Neuronal stem cell (in vitro differentiated cells): ENCODE measurements at places on chromosomes 16 and 17.
A peak's percentile ranks its signal among the peaks of the same experiment; 100 is the strongest.

- H3K4me3 ChIP-seq, result no peak overlapping the region
- no peaks in the 10 kb centered on the region for H3K36me3 ChIP-seq
- H3K4me1 ChIP-seq, result no peaks in the 10 kb centered on the region
These were observed 58.7 kb downstream of the DYNLRB2 start for GRCh38 chr16:80599466-80599865.

DNA sequence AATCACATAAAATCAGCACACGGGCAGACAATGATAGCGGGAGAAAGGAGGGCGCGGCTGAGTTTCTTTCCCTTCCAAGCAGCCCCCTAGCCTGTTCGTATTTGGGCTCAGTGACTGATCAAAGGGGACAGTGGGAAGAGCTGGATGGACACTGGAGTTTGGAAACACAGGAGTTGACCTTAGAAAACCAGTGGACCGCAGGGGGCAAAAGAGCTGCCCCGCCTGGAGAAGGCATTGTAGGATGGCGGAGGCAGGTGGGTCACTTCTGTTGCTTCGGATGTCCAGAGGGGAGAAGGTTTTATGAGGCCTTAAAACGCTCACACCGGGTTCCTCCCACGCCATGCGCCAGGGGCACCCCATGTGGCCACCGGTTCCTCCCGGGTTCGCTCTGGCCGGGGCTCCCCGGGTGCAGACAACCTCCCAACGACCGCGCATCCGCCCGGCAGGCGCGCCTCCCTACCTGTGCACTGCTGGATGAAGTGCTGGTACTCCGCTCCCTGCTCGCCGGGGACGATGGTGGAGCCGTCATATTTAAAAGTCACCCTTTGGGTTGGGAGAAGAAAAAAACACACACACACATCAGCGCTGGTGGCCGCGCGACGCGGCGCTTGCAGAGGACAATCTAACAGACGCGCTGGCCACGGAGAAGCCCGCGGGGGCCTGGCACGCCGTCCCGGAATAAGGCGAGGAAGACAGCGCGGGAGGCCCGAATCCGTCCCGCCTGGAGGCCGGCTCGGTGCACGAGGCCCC lies 662 bp downstream of the COTL1 start:
- DNase-seq, result no peak
- H3K4me3 ChIP-seq, result peak overlapping the region; percentile 99
- no peak overlapping the region for H3K27ac ChIP-seq
- no peaks in the 10 kb centered on the region for H3K27me3 ChIP-seq
- H3K4me1 ChIP-seq, result peaks cover 28% of the 10 kb centered on the region

DNA sequence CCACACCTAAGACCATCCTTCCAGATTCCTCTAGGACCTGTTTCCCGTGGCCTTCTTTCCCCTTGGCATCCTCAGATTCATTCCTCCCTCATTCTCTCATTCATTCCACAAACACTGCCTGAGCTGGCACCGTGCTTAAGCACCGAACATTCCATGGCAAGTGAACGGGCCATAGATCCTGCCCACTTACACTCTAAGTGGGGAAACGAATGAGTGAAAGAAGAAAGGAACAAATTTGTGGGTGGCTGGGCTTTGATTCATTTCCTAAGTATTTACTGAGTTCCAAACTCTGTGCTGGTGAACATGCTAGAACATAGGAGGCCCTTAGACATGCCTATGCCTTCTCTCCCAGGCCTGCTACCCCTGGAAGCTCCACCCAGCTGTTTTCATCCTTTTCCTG lies 30.0 kb downstream of the SRCIN1 start:
- peaks cover 41% of the 10 kb centered on the region for H3K4me1 ChIP-seq
- no peak overlapping the region for H3K27ac ChIP-seq
- H3K4me3 ChIP-seq, result no peak overlapping the region
- no peaks in the 10 kb centered on the region for H3K36me3 ChIP-seq

- H3K36me3 ChIP-seq, result peaks cover 35% of the 10 kb centered on the region
- no peaks in the 10 kb centered on the region for H3K27me3 ChIP-seq
- peak; percentile 43 for DNase-seq
- H3K4me1 ChIP-seq, result peaks cover 3% of the 10 kb centered on the region
These were observed 526 bp downstream of the CBFB start for GRCh38 chr16:67029254-67030096.

- no peaks in the 10 kb centered on the region for H3K4me1 ChIP-seq
- DNase-seq, result no peak
- no peak overlapping the region for H3K4me3 ChIP-seq
- peaks cover 9% of the 10 kb centered on the region for H3K36me3 ChIP-seq
- H3K27ac ChIP-seq, result no peak overlapping the region
These were observed 8.2 kb upstream of the CDK10 start for GRCh38 chr16:89678258-89678657.

DNA sequence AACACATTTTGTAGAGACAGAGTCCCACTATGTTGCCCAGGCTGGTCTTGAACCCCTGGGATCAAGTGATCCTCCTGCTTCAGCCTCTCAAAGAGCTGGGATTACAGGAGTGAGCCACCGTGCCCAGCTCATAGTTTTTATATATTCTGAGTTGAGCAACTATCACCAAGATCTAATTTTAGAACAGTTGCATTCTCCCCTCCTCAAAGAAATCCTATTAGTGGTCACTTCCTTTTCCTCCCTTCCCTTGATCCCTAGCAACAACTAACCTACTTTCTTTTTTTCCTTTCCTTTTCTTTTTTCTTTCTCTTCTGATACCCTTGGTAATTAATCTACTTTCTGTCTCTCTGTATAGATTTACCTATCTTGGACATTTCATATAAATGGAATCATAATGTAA lies 61.5 kb upstream of the B4GALNT2 start:
- no peak overlapping the region for H3K27ac ChIP-seq
- H3K4me3 ChIP-seq, result no peak overlapping the region
- H3K36me3 ChIP-seq, result no peaks in the 10 kb centered on the region
- no peak for DNase-seq
- no peaks in the 10 kb centered on the region for H3K27me3 ChIP-seq

DNA sequence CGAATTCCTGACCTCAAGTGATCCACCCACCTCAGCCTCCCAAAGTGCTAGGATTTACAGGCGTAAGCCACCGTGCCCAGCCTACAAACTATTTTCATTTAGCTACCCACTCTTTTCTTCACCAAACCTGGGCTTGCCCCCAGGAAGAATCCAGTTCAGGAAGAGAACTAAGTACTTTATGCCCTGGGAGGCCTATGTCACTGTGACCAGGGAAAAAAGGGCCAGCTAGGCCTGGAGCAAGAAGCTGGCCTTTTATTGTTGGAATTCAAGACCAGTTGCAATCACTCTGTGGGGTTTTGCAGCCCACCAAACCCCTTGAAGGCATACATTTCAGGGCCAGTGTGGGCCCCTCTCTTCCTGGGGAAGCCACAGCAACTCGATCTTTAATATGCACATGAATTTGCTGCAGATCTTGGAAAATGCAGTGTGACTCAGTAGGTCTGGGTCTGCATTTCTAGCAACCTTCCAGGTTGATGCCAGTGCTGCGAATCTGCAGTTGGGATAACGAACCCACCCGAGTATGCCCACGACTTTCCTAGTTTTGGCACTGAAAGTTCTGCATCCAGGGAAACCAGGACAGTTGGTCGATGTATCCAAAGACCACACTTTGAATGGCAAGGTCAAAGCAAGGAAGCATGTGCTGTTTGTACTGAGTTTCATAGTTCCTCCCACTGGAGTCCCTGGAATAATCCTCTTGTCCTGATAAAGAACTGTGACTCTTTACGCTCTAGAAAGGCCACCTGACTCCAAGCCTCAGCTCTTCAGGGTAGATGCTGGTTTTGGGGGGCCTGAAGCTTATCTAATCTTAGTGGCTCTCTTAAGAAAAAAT lies 7.2 kb upstream of the MRPS23 start:
- H3K4me3 ChIP-seq, result no peak overlapping the region
- peaks cover 13% of the 10 kb centered on the region for H3K27me3 ChIP-seq
- no peak for DNase-seq
- H3K4me1 ChIP-seq, result peaks cover 20% of the 10 kb centered on the region
- no peaks in the 10 kb centered on the region for H3K36me3 ChIP-seq
- no peak overlapping the region for H3K27ac ChIP-seq

DNA sequence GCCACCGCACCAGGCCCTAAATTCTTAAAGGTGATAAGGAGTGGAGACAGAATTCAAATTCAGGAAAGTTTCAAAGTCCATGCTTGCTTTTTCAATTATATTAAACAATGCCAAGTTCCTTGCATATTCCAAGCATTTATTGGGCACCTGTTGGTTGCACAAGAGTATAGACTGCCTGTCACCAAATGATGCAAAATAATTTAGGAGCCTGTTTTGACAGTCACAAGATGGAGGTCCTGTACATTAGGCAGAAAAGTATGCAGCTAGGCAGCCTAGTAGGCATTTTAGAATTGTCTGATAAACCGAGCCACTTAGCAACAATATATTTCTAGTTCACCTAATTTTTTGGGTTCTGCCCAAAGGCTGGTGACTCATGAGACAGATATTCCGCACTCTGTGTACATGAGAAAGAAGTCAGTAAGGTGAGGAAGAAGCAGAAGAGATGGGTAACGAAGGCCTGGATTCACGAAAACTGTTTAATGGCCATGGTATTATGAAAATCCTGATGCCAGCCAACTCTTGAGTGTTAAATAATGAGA lies 7.3 kb downstream of the ACACA start:
- no peak overlapping the region for H3K27ac ChIP-seq
- DNase-seq, result no peak
- peaks cover 12% of the 10 kb centered on the region for H3K36me3 ChIP-seq
- H3K4me1 ChIP-seq, result no peaks in the 10 kb centered on the region
- H3K27me3 ChIP-seq, result no peaks in the 10 kb centered on the region

- H3K4me3 ChIP-seq, result no peak overlapping the region
- no peaks in the 10 kb centered on the region for H3K27me3 ChIP-seq
- H3K27ac ChIP-seq, result no peak overlapping the region
- no peaks in the 10 kb centered on the region for H3K36me3 ChIP-seq
- peaks cover 3% of the 10 kb centered on the region for H3K4me1 ChIP-seq
- DNase-seq, result no peak
These were observed 210.1 kb upstream of the TNRC6C start for GRCh38 chr17:77748436-77748835.

DNA sequence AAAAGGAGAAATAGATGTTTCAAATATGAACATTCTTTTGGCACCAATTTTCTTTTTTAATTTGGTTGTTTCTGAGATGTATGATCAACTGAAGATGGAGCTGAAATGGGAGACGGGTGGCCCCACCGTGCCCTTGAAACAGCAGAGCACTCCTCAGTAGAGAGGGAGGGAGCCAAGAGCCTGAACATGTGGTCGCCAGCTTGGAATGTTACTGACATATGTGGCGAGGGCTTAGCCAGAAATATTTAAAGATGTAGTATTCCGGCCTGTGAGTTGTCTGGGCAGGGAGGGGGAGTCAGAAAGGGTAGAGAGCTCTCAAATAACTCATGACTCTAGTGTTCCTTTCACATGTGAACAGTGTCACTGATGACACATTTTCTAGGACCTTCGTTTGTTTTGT lies 13.3 kb upstream of the MRC2 start:
- H3K4me3 ChIP-seq, result no peak overlapping the region
- no peaks in the 10 kb centered on the region for H3K27me3 ChIP-seq
- no peak for DNase-seq

GRCh38 chr16:31243734-31244670 lies 15.8 kb upstream of the ITGAM start:
- no peaks in the 10 kb centered on the region for H3K27me3 ChIP-seq
- H3K4me1 ChIP-seq, result peaks cover 2% of the 10 kb centered on the region
- H3K36me3 ChIP-seq, result no peaks in the 10 kb centered on the region
- H3K4me3 ChIP-seq, result no peak overlapping the region

DNA sequence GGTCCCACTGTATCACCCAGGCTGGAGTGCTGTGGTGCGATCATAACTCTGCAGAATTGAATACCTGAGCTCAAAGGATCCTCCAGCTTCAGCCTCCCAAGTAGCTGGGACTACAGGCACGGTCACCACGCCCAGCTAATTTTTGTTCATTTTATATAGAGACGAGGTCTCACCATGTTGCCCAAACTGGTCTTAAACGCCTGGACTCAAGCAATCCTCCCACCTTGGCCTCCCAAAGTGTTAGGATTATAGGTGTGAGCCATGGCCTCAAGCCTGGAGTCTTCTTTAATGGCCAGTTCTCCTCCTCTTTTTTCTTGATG lies 484 bp downstream of the CD300LB start:
- H3K36me3 ChIP-seq, result no peaks in the 10 kb centered on the region
- H3K27me3 ChIP-seq, result no peaks in the 10 kb centered on the region
- DNase-seq, result no peak
- no peaks in the 10 kb centered on the region for H3K4me1 ChIP-seq
- no peak overlapping the region for H3K27ac ChIP-seq

- H3K4me3 ChIP-seq, result peak within 1 kb of the TSS; percentile 72
- H3K27ac ChIP-seq, result peak within 1 kb of the TSS; percentile 90
- H3K36me3 ChIP-seq, result no peaks in the 10 kb centered on the region
These were observed at the start of gene YPEL3 for GRCh38 chr16:30096105-30096861. Gene YPEL3, minus strand, starts transcription at chr16:30096213. Its CDS starts 731 bp downstream, at chr16:30095482.

DNA sequence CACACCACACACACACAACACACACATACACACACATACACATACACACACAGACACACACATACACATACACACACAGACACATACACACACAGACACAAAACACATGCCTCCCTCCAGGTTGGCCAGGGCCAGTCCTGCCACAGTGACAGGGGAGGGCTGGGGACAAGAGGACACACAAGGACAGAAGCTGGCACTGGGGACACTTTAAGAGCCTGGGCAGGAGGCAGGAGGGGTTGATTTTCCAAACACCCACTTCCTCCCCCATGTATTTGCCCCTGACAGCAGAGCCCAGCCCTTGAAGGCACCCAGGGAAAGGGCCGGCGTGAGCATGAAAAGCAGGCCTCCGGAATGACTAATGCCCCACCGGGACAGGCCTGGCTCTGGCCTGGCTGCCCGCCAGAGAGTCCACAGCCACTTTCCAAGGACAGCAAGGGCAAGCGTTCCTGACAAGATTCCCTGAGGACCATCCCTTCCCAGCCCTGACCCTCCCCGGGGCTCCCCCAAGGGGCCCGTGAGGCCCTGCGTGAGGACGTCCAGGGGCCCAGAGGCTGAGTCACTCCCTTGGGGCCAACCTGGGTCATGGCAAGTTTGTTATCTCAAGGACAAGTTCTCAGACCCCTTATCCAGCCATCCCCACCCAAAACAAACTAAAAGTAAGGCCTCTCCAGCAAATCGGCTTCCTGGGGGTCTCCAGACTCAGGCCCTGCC lies 235.6 kb downstream of the ZNF423 start:
- H3K27me3 ChIP-seq, result no peaks in the 10 kb centered on the region
- no peak overlapping the region for H3K4me3 ChIP-seq
- no peak for DNase-seq
- peaks cover 8% of the 10 kb centered on the region for H3K36me3 ChIP-seq
- no peak overlapping the region for H3K27ac ChIP-seq

DNA sequence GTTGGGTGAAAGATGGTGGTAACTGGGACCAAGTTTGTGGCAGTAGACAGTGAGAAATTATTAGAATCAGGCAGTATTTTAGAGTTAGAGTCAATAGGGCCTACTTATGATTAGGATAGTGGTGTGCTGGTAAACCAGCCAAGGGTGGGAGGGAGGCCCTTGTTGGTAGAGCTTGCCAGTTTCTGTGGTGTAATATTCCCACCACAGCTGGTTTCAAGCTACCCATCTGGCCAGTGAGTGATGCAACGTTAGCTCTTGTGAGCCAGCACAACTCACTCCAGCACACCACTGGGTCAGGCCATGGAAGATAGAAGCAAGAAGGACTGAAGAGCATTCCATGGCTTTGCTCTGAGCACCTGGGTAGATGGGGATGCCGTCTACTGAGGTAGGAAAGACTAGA lies 34.9 kb downstream of the GNAO1 start:
- no peak overlapping the region for H3K27ac ChIP-seq
- H3K36me3 ChIP-seq, result no peaks in the 10 kb centered on the region
- H3K27me3 ChIP-seq, result no peaks in the 10 kb centered on the region
- H3K4me3 ChIP-seq, result no peak overlapping the region
- no peak for DNase-seq
